ENCODE measurements at places on chromosomes 13 and 19. TPM values are rescaled to one million over a fixed set of nuclear protein-coding genes. Genes with fewer than 3 reads are reported as not detected.

The TMPRSS9 gene
- not detected for total RNA-seq

DNA sequence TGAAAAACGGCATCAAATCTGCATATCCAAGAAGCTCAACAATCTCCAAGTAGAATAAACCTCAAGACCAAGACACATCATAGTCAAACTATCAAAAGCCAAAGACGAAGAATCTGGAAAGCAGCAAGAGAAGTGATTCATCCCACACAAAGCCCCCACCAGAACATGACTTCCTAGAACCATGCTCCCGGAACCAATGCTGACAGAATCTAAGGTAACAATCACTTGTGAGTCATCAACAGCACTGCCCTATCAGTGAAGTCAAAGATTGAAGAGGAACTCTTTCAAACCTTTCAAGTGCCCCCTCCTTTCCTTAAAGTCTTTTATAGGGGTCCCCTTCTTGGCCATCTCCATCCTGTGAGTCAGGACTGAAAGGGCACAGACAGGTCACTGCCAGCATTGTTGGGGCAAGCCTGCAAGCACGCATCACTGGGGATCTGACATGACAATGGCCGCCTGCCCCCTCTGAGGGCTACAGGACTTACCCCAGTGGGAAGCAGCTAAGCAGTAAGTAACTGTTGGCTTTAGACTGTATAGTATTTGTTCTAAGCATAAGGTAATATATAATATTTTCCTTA, at the start of gene CCDC70:
Gene CCDC70, plus strand, starts transcription at position 247 of the 578 bp plus-strand sequence. CDS start 3,443 bp downstream, outside the sequence.
- DNase-seq, result no peak
- no peak within 1 kb of the TSS for H3K27ac ChIP-seq
- H3K36me3 ChIP-seq, result no peaks in the 10 kb centered on the region

GRCh38 chr13:30725326-30726085, 9.8 kb upstream of the ALOX5AP start:
- H3K4me3 ChIP-seq, result no peak overlapping the region
- peaks cover 24% of the 10 kb centered on the region for H3K4me1 ChIP-seq
- DNase-seq, result no peak
- no peaks in the 10 kb centered on the region for H3K36me3 ChIP-seq
- no peaks in the 10 kb centered on the region for H3K27me3 ChIP-seq

GRCh38 chr13:87680298-87680697, 9.1 kb downstream of the SLITRK5 start:
- no peak overlapping the region for H3K4me3 ChIP-seq
- no peak overlapping the region for H3K27ac ChIP-seq
- peaks cover 17% of the 10 kb centered on the region for H3K4me1 ChIP-seq
- DNase-seq, result no peak
- H3K36me3 ChIP-seq, result no peaks in the 10 kb centered on the region
- H3K27me3 ChIP-seq, result peaks cover 20% of the 10 kb centered on the region

DNA sequence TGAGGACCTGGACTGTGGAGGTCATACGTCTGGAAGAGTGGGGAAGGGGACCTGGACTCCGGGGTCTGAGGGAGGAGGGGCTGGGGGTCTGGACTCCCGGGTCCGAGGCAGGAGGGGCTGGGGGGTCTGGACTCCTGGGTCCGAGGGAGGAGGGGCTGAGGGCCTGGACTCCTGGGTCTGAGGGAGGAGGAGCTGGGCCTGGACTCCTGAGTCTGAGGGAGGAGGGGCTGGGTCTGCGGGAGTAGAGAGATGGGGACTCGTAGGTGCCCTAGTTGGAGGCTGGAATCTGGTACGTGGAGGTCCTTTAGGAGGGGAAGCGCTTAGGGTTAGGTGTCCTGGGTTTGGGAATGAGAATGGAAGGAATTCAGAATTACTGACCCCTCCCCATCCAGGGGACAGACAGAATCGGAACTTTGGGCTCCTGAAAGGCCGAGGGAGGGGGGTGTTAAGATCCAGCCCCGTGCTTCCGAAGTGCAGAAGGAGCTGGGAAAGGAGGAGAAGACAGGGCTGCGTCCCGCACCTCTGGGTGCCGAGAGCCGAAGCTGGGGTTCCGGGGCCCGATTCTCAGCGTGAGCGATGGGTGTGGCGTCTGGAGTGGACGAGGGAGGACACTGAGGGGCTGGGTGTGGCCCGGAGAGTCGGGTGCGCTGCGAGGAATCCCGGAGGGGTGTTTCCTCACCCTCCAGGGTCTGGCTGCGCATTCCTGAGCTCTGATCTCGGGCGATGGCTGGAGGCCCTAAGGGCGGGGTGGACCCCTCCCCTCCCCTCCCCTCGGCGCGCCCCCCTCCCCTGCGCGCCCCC, 608 bp downstream of the MYADM start:
- H3K27ac ChIP-seq, result peak overlapping the region; percentile 85
- no peaks in the 10 kb centered on the region for H3K27me3 ChIP-seq
- H3K36me3 ChIP-seq, result peaks cover 7% of the 10 kb centered on the region

GRCh38 chr19:13060233-13060963, 42.3 kb downstream of the LYL1 start:
- DNase-seq, result no peak
- no peaks in the 10 kb centered on the region for H3K36me3 ChIP-seq
- H3K4me3 ChIP-seq, result no peak overlapping the region
- no peak overlapping the region for H3K27ac ChIP-seq
- peaks cover 17% of the 10 kb centered on the region for H3K27me3 ChIP-seq
- peaks cover 5% of the 10 kb centered on the region for H3K4me1 ChIP-seq

Data from activated B cell treated with CpG ODN at 0.5 μM for 24 hours (primary cell).